ENCODE measurements at places on chromosomes 12 and 14.
A peak's percentile ranks its signal among the peaks of the same experiment; 100 is the strongest.

- no peak for DNase-seq
Observed at GRCh38 chr12:71804505-71804904, 35.1 kb upstream of the TBC1D15 start.

DNA sequence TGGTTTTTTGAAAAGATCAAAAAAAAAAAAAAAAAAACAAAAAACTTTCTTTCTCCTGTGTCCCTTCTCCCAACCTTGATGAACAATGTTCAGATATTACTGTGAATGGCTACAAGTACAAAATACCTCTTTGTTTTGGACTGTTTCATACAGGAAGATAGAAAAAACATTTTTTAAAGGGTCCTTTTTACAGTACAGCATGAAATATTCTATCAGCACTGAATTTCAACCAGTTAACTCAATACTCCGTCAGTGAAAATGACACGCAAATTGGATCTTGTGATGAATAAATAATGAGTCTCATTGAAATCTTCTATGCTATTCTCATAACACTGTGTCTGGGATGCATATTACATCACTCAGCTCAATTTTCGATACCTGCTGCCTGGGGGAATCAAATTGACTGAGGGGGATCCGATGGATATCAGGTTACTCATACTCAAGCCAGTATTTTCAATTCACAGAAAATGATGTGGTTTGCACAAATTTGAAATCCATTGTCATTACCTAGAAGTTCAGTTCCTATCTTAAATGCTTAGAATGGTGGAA lies 179.6 kb downstream of the TMTC2 start:
- no peak for DNase-seq

- no peak for DNase-seq
Observed at GRCh38 chr12:26108915-26109314, 15.9 kb downstream of the BHLHE41 start.

DNA sequence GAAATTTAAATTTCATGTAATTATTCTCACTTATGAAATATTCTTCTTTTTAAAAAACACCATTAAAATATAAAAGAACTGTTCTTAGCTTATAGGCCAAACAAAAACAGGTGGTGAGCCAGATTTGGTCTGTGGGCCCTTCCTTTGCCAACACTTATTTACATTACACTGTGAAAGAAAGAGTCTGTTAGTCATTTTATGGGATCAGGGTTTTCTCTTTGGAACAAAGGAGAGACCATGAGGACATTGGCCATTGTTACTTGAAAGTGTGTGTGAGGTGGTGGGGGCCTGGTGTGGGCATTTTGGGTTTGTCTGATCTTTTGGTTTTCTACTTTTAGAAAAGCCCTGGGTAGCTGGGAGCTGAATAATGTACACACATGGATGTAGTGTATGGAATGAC lies 62.7 kb downstream of the TTC6 start:
- no peak for DNase-seq

GRCh38 chr14:87567618-87568295 lies 425.2 kb downstream of the GALC start:
- DNase-seq: no peak

- no peak for DNase-seq
Observed at GRCh38 chr12:45828402-45828801, 98.9 kb downstream of the ARID2 start.

GRCh38 chr14:61517911-61518384 lies 177.4 kb upstream of the HIF1A start:
- DNase-seq: no peak

DNA sequence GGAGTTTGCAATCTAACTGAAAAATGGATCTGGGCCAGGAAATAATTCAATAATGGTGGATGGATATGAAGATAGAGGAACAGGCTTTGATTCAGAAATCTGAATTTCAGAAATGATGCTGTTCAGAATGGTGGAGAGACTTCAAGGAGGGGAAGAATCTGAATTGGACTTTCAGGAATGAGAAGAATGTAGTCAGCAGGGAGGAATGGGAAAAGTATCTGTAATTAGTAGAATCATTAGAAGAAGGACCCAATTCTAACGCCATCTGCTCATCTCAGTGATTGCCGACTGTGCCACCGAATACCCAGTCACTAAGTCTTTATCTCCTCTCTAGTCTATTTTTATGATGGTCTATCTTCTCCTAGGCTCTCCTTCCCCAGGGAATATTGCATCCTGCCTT lies 363.2 kb downstream of the GALC start:
- DNase-seq: no peak

DNA sequence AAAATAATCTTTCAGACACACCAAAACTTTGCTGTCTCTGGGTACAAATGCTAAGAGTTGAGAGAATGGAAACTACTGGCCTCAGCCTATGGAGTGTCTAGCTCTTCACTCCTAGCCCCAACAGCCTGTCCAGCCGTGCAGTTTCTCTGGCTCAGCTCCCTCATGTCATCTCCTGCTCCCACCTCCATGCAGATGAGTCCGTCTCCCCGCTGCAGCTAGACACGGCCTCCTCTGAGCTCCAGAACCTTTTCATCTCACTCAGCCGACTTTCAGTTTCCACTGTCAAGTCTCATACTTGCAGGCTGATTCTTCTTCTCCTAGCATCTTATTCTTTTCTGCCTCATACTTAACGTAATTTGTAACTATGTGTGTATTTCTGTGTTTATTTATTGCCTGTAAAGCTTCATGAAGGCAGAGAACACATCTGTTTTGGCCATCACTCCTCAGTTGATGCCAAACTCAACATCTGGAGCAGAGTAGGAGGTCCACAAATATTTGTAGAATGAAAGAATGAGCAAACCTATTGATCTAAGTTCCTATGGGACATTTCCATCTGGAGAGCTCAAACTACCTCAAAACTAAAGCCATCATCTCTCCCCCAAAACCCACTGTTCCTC lies 139.8 kb upstream of the PWP1 start:
- no peak for DNase-seq

DNA sequence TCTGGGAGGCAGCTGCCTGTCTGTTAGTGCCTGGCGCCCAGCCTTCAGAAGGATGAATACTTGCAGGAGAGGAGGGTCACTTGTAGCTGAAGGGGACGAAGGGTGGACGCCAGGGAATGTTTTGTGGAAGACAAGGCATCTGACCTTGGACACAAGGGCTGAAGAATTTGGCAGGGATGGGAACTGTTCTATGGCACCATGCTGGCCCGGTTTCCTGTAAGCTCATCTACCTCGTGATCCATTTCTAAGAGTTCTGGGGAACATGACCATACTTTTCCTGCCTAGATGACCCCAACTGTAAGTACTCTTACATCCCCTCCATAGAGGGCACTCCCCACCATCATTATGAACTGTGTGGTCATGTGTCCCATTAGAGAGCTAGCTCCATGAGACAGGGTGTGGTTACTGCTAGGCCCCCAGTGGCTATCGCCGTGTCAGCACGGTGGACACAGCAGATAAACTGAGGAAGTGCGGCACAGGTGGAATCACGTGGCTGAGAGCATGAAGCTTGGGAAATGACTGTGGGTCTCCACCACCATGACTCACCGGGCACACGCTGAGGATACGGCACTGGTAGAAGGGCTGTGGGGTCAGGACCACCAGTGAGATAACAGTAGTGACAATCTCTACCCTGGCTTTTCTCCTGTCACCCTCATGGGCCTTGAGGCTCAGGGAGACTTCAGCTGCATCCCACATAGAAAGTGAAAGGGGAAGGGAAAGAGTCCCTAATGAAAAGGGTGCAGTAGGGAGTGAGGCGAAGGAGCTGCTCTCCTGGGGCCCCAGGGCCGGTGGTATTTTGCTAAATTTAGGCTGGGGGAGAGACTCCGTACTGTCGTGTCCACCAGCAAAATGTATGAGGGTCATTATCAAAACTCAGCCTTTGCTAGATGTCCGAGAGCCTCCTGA lies 252.6 kb downstream of the FOXN3 start:
- no peak for DNase-seq

DNA sequence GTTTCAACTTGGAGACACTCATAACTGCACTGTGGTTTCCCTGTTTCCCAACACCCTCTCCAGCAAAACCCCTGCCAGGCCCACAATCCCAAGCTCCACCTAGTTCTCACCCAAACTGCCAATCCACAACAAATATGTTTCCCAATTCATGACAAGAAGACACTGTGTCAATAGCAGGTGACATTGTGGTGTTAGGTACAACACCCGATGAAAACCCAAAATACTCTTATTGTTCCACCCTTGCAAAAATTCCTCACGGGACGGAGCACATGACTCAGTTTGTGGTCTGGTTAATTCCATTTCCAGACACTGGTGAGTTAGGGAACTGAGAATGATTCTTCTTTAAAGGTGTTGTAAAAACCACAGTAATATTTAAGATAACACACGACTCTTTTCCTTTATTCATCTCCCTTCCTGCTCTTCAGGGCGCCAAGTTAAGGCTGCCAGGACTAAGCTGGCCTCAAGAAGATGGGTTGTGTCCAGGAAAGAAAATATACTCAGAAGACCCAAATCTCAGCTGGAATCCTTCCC lies 735.5 kb downstream of the MED13L start:
- no peak for DNase-seq

DNA sequence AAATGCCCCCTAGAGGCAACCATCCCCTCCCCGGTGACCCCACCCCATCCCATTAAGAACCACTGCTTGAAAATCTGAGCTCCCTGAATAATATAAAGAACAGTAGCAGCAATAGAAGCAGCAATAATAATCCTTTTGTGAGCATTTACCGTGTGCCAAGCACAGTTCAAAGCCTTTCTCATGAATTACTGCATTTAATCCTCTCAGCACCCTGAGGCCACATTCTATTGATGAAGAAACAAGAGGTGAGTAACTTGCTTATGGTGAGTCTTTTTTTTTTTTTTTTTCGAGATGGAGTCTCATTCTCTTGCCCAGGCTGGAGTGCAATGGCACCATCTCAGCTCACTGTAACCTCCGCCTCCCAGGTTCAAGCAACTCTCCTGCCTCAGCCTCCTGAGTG lies 65.0 kb downstream of the KCNK10 start:
- no peak for DNase-seq

- DNase-seq: no peak
Observed at GRCh38 chr12:93008044-93008778, 79.1 kb upstream of the EEA1 start.

- DNase-seq: no peak
Observed at GRCh38 chr14:55533960-55534359, 46.0 kb upstream of the KTN1 start.

DNA sequence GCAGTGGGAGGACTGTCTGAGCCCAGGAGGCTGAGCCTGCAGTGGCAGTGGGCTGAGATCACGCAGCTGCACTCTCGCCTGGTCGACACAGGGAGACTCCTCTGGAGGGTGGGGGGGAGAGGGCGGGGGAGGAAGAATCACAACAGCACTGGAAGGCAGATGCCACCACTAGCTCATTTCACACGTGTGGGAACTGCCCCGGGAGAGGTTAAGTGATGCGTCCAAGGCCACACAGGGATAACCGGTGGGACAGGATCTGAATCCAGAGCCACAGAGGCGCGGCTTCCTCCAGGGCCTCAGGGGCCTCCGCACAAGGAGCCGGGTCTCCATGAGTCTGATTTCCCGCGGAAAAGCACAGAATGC lies 20.8 kb downstream of the STX2 start:
- no peak for DNase-seq

GRCh38 chr14:95310635-95311380 lies 8.9 kb downstream of the CLMN start:
- no peak for DNase-seq

GRCh38 chr12:128408669-128409068 lies 141.7 kb downstream of the TMEM132C start:
- no peak for DNase-seq

DNA sequence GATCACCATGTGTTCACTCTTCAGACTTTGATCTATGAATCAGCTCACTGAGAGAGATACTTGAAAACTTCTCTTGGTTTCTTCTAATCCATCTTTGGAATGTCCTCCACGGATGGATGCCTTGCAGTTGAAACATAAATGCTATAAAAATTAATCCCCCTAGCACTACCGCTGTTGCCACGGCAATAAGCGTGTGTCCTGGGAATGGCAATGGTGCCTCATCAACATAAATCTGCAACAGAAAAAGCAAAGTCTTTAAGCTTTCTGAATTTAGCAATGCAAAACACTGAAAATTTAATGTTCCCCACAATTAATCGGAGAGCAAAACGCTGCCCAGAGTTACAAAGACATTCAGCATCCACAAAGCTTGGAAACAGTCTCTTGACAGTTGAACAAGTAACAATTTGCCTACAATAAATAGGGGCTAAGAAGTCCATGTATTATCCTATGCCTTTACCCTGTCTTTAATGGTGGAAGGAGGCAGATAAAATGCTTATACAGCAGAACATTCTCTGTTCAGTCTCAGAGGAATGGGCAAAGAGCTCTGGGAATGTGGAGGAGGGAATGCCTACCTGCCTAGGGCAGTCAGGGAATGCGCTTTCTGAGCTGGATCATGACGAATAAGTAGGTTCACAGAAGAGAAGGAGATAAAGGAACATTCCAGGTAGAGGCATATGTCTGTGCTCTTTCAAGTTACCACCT lies 70.9 kb upstream of the PPP4R3A start:
- no peak for DNase-seq

DNA sequence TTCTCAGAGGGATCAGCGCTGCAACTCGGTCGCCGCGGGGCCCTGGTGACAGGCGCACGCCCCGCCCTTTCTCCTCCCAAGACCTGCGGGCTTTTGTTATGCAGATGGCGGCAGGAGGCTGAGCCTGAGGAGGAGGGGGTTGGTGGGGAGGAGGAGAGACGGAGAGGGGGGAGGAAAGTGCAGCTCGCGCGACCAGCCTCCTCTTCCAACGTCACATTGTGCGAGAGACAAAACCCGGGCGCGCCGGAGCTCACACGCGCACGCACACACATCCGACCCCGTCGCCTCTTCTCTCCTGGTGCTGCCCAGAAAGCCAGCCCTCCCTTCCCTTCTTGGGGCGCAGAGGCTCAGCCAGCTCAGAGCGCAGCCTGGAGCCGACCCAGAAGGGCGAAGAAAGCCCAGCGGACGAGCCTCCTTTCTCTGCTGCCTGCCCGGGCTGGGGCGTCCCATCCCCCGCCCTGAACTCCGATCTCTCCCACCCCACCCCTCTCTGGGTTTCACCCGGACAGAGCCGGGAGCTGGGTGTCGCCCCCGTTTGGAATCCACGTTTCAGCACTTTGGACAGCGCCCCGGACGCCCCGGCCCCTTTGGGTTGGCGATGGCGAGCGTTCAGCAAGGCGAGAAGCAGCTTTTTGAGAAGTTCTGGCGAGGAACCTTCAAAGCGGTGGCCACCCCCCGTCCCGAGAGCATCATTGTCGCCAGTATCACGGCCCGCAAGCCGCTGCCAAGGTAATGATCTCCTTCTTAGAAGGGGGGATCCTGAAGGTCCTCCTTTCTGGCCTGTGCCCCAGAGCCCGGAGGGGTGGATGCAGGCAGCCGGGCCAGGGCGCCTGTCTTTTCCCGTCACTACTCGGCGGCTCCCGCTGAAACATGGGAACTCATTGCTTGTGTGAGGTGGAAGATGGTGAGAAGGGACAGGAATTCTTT lies at the start of gene SRRM4:
SRRM4 (plus strand) TSS at position 257 of the 927 bp plus-strand sequence; CDS start at position 599, 342 bp downstream.
- DNase-seq: no peak

- peak; percentile 53 for DNase-seq
Observed at GRCh38 chr12:25276199-25276937, 25.6 kb upstream of the KRAS start.

DNA sequence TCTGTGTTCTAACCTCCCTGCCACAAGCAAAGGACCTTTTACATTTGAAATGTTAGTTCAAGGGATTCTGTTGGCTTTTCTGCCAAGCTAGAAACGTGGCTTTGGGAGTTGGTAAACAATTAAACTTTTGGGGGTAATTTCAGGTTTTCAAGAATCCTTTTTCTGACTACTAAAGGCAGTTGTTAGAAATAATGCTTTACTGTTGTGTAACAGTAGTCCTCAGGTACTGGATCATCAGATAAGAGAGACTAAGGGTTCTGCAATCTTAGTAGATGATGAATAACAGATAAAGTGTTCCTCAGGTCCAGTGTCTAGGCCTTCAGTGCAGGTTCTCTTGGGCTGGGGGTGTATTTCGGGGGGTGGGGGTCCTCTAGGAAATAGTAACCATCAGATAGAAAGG lies 192.3 kb downstream of the SYNE2 start:
- no peak for DNase-seq

GRCh38 chr12:53978477-53979356 lies 4.0 kb upstream of the HOTAIR start:
- no peak for DNase-seq
